Dermis microvascular lymphatic vessel endothelial cell (primary cell): ENCODE measurements at places on chromosomes 7 and 10. TPM values are rescaled to one million over a fixed set of nuclear protein-coding genes. Genes with fewer than 3 reads are reported as not detected.

DNA sequence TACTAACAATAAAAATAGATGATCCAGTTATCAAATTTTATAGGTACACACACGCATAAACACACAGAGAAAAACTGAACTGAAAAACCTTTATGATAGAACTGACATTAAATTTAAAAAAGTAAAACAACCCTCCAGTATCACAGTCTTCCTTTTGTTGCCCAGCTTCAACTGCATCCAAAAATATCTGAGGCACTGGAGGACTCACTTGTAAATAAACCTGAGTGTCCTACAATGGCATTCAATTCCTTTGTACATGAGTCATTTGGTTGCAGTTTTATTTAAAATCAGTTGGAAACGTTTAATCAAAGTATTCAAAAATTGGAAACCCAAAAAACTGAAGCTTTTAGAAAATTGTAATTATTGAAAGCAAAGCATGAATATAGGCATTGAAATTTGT, 265.2 kb upstream of the CSTF2T start:
- no peak for DNase-seq

DNA sequence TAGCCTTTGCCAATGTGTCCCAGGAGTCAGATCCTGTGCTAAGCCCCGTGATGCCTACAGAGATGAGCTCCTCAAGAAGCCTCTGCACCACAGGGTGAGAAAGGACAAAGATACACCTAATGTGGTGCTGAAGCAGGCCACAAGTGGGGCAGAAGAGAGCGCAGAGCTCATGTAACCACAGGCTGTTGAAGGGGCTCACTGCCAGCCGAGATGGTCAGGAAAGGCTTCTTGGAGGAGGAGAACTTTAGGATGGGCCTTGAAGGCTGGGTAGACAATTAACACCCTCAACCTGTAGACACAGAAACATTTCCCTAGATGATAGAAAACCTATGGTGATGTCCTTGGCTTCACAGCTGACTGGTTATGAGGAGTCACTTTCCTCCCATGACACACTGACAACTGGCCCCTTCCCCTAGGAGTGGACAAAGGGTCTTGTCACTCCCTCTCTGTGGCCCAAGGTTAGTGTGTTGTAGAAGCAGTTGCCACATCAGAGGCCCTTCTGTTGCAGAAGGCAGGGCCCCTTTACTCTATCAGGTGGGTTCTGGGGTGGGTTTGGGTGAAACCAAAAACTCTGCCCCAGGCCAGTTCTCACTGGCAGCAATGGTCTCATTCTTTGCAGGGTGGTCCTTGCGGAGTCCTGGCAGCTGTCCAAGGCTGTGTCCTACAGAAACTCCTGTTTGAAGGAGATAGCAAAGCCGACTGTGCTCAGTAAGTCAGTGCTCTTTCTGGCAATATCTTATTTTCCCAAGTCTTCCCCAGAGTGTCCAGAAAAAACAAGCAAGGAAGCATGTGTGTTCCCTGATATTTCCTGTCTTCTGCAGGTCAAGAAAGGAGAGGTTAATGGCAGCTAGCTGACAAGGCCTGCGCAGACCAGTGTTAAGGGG, 69.2 kb downstream of the MINDY4 start:
- no peak for DNase-seq

GRCh38 chr10:36280890-36281499, 638.9 kb upstream of the FZD8 start:
- DNase-seq = no peak

DNA sequence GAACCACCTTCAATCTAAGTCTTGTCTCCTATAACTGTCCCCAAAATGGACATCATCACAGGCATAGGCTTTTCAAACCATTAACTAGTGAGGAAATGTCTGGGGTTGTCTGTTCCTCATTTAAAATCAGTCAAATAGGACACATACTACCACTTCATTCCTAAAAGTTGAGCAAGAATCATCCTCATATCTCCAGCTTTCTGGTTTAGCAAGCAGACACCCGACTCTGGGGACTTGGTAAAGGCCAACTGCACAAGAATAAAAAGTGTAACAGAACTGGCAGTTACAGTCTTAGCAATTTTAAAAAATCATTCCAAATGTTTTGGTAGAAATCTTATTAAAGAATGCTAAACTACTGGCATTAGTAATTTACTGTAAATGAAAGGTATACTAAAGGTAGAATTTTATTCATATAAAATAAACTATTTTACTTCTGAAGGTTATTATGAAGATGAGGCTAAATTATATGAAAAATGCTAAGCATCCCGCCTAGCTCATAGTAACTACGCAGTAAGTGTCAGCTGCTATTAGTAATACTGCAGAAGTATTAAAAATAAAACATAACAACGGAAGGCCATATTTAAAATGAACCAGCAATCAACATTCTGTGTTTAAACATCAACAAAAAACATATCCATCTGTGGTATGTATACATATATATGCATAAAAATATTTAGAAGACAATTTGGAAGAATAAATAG, 60.8 kb downstream of the ZNF438 start:
- DNase-seq = no peak

GRCh38 chr10:1114719-1115606, 58.8 kb downstream of the WDR37 start:
- no peak for DNase-seq

The PCLO gene
- total RNA-seq = 1.8 and 3.0 TPM in 2 replicates

The METTL2B gene
- 20.1 and 22.6 TPM in 2 replicates for total RNA-seq

The NEUROD6 gene
- not detected in 2 replicates for total RNA-seq

The MYL10 gene
- not detected in 2 replicates for total RNA-seq

The TMEM130 gene
- not detected in 2 replicates for total RNA-seq

The FZD1 gene
- total RNA-seq = 2.8 TPM in 2 replicates

The TFR2 gene
- total RNA-seq = 0.13 and 0.26 TPM in 2 replicates

The GFRA1 gene
- total RNA-seq = 10.5 and 12.0 TPM in 2 replicates
